Astrocyte of the spinal cord (primary cell): ENCODE measurements at places on chromosomes 1 and 21.

DNA sequence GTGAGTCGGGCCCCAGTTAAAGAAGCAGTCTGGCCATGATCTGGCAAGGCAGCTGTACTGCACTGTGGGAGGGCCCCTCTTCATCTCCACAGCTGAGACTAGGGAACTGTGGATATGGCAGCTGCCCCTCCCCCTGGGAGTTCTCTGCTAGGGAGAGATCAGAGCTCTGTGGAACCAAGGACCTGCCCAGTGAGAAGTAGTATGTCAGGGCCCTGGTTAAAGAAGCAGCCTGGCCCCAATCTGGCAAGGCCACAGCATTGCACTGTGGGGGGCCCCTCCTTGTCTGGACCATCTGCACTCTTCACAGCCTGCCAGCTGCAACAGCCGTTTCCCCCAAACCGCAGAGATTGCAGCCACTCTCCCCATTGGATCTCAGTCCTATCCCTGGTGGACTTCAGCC lies 208.5 kb downstream of the DNAH14 start:
- DNase-seq: no peak

- DNase-seq: peak; percentile 65
Observed at GRCh38 chr1:58870298-58870676, 86.4 kb upstream of the JUN start.

DNA sequence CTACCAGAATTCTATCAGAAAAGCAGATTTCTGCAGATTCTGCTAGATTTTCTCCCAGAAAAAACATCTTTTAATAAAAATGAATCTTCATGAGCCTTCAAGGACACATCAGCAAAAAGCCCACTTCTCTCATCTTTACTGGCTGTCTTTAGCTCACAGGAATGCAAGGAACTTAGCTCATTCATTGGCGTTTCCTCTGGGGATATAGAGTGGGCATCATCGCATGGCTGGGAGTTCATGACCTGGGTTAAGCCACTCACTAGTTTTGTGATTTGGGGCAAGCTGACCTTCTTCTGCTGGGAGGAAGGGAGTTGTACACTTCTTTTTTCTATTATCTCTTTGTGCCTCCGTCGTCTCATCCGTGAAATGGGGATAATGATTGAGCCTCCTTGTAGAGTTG lies 149.7 kb downstream of the KAZN start:
- DNase-seq: no peak

DNA sequence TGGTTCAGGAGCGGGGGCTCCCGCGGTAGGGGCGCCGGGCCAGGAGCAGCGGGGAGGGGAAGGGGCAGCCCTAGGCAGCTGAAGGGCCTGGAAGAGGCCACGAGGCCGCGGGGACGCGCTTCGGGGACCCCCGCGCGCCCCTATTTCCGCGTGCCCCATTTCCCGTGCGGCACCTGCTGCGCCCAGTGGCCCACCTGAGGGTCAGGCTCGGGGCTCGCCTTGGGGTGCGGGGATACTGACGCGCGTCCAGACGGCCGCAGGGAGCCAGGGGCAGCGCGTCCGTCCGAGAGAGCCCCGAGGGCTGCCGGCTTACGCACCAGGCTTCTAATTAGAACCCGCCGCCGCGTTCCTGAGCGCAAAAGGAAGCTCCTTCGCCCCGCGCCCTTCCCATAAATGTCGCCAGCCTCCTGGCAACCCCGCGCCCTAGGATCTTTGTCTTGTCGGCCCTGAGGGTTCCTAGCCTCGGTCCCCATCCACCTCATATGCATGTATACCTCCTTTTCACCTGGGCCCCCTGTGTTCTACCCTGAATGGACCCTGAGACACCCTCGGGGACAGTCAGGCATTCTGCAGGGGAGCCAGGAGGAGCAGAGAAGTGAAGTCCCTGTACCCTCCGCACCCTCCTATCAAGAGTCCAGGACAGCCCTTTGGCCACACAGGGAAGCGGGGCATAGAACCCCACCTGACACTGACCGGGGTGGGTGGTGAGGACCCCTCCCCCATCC lies 1.8 kb downstream of the WNT3A start:
- no peak for DNase-seq

DNA sequence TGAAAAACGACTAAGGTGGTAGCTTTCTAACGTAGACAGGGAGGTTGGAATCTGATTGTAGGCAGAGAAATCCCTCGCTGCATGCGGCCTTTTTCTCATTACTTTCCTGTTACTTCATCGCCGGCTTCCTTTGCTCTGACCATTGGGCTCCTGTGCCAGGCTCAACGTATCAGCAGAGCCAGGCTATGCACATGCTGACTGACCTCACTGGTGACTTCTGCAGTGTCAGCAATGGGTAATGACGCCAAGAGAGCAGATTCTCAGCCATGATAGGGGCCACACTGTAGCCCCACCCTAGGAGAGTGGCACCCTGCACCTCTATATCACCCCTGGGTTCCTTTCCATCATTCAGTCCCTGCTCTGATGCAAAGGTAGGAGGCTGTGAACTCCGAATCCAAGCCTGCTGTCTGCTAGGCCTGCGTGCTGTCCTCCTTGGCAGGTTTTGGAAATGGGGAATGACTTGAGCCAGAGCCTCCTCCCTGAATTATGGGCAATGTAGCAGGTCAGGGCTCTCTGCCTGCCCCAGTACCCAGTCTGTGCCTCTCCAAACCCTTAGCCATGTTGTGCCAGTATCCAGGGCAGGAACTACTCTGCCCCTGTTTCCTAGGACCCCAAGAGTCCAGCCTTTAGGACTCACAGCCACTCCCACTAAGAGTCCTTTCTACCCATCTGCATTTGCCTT lies 11.4 kb downstream of the PPFIA4 start:
- no peak for DNase-seq

GRCh38 chr1:201262963-201263608 lies 20.2 kb upstream of the PKP1 start:
- no peak for DNase-seq

- DNase-seq: no peak
Observed at GRCh38 chr1:230737622-230738262, 9.4 kb upstream of the CAPN9 start.

DNA sequence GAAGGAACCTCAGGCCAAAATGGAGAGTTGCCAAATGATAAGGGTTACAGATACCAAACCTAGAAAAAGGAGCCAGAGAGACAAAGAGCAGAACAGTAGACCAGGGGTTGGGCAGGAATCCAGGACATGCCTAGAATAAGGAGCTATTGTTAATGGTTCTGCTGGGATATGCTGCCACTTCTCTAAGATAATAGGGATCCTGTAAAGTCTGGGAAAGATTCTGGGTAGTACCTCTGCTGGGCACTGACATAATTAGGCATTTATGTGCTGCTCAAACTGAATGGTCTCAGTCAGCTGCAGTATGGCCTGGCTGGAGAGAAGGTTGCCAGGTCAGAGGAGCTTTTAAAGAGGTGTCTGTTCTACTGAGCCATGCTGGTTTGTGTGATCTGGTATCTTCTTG lies 19.9 kb upstream of the NRIP1 start:
- DNase-seq: no peak

- no peak for DNase-seq
Observed at GRCh38 chr1:38039331-38040088, 7.1 kb downstream of the POU3F1 start.

GRCh38 chr1:2934156-2934540 lies 87.1 kb upstream of the ACTRT2 start:
- no peak for DNase-seq

- DNase-seq: no peak
Observed at GRCh38 chr1:156079762-156080161, 2.5 kb downstream of the MEX3A start.

GRCh38 chr1:53521924-53522552 lies 62.8 kb downstream of the DMRTB1 start:
- DNase-seq: no peak

DNA sequence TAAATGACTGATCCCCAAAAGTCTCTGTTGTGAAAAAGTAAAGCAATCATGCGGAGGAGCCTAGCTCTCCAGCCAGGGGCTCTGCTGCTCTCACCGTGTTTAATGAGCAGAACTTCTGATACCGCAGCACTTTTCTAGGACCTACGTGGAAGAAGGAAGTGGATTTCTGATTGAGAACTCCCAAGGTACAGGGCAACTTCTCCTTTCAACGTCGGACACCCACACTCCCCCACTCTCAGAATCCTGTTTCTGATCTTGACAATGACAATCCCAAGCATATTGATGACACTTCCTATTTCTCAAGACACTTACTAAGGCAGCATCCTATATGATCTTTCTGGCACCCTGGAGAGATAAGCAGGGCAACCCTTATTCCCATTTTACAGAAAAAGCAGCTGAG lies 78.4 kb downstream of the PROX1 start:
- DNase-seq: no peak

GRCh38 chr1:6858596-6858995 lies 73.3 kb downstream of the CAMTA1 start:
- no peak for DNase-seq

- peak; percentile 85 for DNase-seq
Observed at GRCh38 chr1:185565302-185565701, 168.9 kb upstream of the HMCN1 start.

GRCh38 chr1:152190589-152190988 lies 31.6 kb upstream of the RPTN start:
- peak; percentile 20 for DNase-seq

DNA sequence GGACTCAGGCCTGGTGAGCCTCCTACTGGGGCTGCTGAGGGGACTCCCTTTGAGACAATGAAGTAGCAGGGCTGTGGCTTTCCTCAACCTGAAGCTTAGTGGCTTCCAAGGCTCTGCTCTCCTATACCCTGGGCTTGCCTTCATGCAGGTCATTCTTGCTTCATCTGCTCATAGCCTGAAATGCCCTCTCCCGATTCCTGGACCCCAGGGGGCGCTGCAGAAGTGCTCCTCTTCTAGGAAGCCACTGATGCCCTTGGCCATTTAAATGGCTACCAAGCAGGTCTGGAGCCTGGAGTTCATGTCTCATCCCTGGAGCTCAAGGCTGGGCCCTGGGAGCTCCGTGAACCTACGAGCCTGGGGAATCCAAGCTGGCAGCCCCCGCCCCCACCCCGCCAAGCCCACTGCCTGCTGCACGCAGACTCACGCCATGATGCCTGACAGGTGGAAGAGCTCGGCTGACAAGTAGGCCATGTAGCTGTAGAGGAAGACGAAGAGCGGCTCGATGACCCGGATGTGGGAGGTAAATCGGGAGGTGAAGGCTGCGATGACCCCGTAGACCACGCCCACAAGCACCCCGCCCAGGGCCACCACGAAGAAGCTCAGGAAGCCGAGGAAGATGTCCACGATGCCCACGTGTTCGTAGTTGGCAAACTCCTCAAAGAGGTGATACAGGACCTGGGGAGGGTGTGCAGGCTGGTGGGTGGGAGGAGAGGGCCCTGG lies 45.7 kb downstream of the SLC9A1 start:
- no peak for DNase-seq
